ENCODE measurements at places on chromosomes 13 and 19.
A peak's percentile ranks its signal among the peaks of the same experiment; 100 is the strongest.

GRCh38 chr19:46979126-46980105 lies 40.2 kb upstream of the NPAS1 start:
- DNase-seq, result no peak

GRCh38 chr13:69585656-69586055 lies 522.0 kb upstream of the ATXN8OS start:
- no peak for DNase-seq

- DNase-seq, result no peak
Measured at GRCh38 chr19:57672466-57672865, 3.7 kb downstream of the ZSCAN4 start.

DNA sequence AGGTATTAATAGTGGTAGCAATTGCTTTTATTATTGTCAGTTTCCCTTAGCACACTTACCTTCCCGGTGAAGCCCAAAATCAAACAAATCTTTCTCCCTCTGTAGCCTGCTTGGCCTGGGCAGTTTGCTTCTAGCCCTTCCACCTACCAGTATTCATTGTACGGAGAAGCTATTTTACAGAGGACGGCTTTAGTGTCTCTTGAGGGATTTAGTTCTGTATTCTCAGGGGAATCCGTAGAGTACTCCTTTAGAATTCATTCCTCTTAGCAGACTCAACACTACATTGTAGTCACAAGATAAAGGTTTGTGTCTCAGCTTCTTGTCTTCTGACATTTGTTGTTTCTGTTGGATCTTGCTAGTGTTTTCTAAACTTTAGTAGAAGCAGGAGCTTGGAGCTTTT lies 24.1 kb upstream of the WTIP start:
- no peak for DNase-seq

DNA sequence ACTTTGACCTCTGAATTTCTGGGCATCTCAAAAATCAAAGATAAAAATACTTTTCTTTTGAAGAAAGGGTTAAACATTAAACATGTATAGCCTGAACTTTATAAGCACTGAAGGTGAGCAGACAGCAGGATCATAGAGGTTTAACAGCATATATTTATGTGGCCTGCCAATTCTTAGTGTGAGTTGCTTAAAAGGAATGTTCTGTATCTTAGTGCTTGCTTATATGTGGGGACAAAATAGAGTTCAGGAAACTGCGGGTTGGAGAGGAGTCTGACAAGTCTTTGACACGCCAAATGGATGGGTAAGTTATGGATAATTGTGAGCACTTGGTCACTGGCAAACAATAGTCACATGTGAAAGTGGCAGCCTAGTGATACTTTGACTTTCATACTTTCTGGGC lies 1419.4 kb upstream of the SPRY2 start:
- no peak for DNase-seq

GRCh38 chr19:31913103-31913661 lies 432.2 kb upstream of the ZNF507 start:
- DNase-seq, result no peak

DNA sequence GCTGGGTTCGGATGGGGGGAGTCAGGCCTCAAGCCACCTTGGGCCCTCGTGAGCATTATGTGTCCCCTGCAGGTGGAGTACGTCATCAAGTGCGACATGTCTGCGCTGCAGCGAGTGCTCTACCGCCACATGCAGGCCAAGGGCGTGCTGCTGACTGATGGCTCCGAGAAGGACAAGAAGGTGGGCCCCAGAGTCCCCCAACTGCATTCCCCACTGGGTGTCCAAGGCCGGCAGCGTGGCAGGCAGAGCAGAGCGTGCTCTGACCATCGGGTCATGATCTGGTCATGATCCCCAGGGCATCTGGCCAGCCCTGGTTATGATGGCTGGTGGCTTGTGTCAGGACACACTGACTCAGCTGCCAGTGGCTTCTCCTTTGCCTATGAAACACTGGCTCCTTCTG lies 63.4 kb downstream of the SMARCA4 start:
- no peak for DNase-seq

GRCh38 chr19:45528149-45528743 lies 21.0 kb downstream of the VASP start:
- no peak for DNase-seq

- no peak for DNase-seq
Measured at GRCh38 chr13:99066219-99066618, 88.4 kb upstream of the DOCK9 start.

GRCh38 chr13:102197193-102197592 lies 204.7 kb downstream of the FGF14 start:
- DNase-seq, result no peak

DNA sequence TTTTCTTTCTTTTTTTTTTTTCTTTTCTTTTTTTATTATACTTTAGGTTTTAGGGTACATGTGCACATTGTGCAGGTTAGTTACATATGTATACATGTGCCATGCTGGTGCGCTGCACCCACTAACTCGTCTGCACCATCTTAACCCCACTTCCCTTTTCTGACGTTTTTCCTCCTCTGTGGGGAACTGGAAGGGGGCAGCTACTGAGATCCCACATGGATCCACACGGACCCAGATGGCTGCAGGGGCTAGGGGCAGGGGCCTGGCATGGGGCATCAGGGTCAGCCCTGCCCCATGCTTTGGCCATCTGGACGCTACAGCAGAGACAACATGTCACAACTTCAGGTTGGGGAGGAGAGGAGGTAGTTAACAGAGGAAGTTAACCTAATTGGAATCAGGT lies 54.3 kb downstream of the RUBCNL start:
- no peak for DNase-seq

- no peak for DNase-seq
Measured at GRCh38 chr19:57363688-57364181, 384 bp downstream of the TRAPPC2B start.

DNA sequence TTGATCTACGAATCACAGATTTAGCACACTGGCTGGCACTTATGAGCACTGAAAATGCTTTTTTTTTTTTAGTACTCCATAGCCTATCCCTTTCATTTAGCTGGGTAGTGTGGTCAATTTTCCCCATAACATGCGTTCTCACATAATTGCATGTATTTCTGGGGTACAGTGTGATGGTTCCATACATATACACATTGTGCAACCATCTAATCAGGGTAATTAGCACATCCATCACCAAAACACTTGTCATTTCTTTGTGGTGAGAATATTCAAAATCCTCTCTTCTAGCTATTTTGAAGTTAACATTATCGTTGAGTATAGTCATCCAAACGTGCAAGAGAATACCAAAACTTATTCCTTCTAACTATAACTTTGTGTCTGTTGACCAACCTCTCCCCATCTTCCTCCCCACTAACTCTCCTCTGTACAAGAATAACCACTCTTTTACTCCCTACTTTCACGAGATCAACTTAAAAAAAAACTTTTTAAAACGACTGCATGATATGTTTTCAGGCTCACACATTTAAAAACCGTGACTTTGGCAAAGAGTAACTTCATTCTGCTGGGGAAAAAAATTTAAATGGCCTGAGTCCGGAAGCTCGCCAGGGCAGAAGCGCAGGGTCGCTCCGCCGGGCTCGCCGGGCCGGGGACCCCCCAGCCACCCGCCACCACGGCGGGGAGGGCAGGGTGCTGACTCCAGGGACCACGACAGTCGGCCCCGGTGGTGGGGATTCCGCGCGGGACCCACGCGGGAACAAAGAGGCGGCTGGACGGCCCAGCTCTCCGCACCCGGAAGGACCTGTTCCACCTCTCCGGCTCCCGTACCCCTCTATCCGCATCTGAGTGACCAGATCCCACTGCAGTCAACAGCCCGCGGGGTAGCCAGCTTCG lies 868 bp upstream of the UBAC2 start:
- DNase-seq, result no peak

GRCh38 chr19:56071151-56071550 lies 49.9 kb downstream of the ZNF787 start:
- DNase-seq, result no peak

DNA sequence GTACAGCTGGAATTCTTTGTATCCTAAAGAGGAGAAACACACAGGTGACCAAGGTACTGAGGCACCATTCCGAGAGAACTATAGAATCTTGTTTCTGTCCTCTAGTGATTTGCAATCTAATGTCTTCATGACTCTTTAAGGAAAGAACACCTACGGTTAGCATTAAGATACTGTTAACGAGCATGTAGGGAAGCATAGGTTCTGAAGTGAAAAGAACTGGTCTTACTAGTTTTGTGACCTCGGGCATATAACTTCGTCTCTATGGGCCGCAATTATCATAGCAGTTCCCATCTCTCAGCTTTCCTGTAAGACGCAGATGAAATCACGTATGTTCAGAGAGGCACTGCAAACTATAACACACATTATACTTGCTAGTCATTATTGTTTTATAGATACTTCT lies 193.0 kb upstream of the NBEA start:
- no peak for DNase-seq

DNA sequence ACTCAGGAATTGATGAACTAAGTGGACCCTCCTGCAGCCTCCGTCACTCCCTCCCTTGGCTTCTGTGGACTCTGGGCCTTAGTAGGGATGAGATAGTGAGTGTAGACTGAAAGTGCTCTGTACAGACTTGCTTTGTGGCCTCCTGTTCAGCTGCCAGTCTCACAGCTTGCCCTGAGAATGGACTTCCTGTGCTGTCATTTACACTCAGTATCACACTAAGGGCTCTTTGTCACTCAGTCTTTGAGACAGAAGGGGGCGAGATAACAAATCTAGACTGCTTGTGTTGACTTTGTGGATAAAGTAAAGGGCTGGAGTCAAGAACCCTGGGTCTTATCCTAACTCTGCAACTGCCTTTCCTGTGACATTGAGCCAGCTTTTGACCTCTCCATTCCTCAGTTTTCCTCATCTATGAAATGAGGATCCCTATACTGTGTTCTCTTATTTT lies 21.0 kb upstream of the SPRY2 start:
- DNase-seq, result peak; percentile 48

GRCh38 chr13:111792956-111793355 lies 274.0 kb upstream of the SOX1 start:
- no peak for DNase-seq

DNA sequence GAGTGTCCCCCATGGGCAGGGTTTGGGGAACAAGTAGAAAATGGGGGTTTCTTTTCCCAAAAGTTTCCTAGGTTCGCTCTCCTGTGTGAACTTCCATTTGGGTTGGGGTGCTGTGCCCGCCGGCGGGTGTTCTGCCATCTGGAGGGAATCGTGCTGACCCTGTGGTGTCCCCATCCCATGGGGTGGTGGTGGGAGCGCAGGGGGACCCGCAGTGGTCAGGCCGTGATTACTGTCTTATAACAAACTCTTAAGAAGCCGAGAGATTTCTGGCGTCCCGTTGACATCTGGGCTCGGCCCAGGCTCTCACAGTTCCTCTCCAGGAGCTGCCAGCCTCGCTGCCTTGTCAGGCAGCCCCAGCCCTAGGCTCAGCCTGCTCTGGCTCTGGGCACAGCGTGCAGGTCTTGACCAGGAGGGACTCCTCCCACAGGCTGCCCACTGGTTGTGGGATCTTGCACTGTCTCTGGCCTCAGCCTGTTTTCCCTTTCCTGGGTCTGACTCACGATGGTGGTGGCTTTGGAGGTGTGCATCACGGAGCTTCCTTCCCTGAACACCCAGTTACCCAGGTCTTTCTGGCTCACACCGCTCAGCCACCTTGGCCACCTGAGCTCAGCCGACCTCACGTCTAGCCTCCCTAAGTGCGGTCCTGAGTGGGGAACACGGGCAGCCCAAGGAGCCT lies 34.5 kb downstream of the PLEKHJ1 start:
- no peak for DNase-seq

DNA sequence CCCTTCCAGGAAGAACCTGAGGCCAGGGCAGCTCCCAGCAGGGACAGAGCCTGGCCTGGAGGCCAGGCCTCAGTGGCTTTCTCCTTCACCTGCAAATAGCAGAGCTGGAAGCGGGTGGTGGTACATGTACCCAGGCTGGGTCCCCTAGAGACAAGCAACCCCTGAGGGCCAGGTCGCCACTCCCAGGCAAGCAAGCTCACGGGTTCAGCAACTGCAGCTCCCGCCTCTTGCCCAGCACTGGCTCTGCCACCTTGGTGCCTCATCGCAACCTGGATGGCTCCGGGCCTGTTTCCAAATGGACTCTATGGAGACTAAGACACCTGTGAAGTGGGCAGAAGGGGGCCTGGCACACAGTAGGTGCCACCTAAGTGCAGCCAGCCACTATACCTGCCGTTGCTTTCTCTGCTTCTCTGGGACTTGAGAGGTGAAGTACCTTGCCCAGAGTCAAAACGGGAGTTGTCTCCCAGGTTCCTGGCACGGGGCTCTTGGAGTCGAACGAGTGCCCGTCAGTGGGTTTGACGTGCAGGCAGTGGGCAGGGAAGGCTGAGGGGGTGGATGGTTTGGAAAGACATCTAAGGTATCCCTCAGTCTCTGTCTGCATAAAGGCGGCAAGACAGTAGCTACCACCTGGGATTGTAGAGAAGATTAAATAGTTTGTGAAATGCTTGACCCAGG lies 2.4 kb upstream of the PLPP2 start:
- DNase-seq, result no peak

- no peak for DNase-seq
Measured at GRCh38 chr19:7883796-7884570, 4.3 kb upstream of the LRRC8E start.

GRCh38 chr19:2686360-2686759 lies 16.1 kb downstream of the GNG7 start:
- no peak for DNase-seq

- no peak for DNase-seq
Measured at GRCh38 chr19:52516191-52516590, 11.3 kb upstream of the ZNF808 start.

- DNase-seq, result no peak
Measured at GRCh38 chr19:15588265-15588664, 26.8 kb upstream of the CYP4F8 start.

DNA sequence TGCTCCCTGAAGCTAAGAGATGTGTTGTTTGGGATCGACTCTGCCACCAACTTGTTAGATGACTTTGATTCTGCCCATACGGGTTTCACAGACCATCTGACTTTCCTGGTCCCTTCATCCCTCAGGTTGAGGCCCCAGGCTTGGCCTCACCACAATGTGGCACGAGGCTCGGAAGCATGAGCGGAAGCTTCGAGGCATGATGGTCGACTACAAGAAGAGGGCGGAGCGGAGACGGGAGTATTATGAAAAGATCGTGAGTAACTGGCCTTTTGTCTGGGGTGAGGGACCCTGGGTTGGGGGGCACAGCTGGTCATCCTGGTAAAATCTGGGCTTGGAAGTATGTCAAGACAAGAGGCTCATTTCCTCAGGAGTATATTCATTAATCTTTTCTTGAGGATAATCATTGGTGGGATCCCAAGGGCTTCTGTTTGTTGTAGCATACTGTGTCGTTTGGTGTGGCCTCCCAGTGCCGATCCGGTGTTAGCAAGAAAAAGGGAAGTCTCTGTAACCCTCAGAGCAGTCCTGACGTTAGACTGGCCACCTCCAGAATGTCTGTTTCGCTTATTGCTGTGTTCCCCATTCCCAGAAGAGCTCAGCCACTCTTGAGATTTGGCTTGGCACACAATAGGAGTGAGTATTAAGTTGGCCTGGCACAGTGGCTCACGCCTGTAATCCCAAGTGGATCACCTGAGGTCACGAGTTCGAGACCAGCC lies 1.4 kb downstream of the CLASRP start:
- DNase-seq, result no peak

Measured in neuronal stem cell (in vitro differentiated cells).